ENCODE measurements at places on chromosomes 7 and 10.

DNA sequence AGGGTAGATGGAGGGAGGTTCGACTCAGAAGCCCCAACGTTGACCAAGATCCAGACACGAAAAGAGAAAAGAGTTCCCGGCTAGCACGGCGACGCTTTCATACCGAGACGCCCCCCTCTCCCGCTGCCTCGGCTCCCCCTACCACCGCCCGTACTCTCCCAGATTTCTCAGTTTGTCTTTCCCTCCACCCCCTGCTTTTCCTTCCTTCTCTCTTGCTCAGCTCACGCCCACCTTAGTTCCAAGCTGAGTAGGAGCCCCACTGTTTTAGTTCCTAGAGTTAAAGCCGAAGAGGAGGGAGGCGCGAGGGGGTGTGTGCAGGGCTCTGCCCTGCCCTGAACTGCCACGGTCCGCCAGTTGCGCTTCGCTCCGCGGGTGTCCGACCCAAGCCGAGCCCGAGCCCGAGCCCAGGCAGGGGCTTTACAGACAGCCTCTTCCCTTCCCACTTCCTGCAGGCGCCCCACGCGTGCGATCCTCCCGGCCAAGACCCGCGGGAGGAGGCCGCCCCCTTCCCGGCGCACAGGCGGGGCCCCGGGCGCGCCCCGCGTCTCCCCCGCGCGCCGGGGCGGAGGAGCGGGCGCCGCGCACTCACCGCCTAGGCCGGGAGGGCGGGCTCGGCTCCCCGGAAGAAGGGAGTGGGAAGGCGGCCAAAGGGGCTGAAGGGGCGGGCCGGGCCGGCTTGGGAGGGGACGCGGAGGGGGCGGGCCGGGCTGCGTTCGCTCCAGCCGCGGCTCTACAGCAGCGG, at the start of gene EPHB6:
TSS of gene EPHB6 (plus strand) at position 705 of the 742 bp plus-strand sequence. CDS start 8,152 bp downstream, outside the sequence.
- peak; percentile 67 for DNase-seq

- DNase-seq, result no peak
Measured at GRCh38 chr10:101095004-101095403, 33.2 kb downstream of the KAZALD1 start.

GRCh38 chr7:23129036-23129435, 23.5 kb downstream of the KLHL7 start:
- DNase-seq, result no peak

DNA sequence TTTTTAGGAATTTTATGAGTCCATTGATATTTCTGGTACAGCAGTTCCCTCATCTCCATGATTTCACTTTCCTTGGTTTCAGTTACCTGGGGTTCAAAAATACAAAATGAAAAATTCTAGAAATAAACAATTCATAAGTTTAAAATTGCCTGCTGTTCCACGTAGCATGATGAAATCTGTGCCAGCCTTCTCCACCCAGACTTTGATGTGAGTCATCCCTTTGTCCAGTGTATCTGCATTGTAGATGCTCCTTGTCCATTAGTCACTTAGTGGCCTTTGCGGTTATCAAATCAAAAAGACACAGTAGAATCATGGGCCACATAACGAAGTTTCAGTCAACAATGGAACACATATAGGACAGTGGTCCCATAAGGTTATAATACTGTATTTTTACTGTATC, 286.9 kb downstream of the PTEN start:
- DNase-seq, result no peak

DNA sequence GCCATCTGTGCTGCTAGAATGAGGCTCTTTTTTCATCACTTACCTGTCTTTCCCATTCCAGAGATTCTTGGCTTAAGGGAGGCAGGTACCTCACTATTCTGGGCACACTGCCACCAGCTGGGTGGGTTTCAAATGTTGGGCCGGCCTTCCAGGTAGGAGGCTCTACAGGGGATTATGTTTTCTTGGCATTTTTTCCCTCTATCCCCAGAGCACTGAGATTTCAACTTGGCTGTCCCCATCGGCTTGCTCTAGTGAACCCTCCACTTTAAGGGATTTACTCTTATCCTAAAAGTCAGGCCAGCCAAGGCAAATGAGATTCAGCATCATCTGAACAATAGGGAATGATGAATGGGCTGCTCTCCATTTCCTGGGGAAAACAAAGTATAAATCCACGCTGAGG, 710.1 kb upstream of the CELF2 start:
- no peak for DNase-seq

- DNase-seq, result no peak
Measured at GRCh38 chr10:132094581-132095234, 29.0 kb downstream of the JAKMIP3 start.

DNA sequence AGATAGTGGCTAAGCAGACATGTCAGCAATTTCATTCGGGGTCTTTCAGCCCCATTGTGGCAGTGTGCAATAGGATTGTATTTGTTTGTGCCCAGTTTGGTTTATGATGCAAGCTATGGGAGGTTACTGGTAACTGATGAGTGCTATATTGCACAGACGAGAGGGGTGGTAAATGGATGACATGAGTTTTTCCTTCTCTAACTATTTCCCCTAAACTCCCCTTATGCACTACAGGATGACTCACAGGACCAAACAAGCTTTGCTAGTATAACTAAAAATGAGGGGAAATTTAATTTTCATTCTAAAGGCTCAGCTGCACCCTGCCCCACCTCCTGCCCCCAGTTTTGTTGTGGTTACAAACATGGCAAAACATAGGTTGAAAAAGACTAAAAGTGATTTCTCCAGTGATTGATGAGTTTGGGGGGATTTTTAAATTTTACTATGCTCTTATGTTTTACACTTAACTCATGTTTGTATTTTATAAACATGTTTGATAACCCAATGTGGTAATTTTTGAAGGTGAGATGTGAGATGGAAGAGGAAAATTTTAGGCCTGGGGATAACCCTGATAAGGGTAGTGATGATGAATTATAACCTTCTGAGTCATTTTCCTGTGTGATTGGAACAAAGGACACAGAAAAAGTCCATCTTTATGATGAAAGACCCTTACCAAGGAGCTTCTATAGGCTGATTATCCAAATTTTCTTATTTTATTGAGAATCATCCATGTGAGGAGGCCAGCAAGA, 60.8 kb upstream of the NAMPT start:
- peak; percentile 23 for DNase-seq

- DNase-seq, result no peak
Measured at GRCh38 chr10:132383751-132384196, 13.2 kb upstream of the PWWP2B start.

DNA sequence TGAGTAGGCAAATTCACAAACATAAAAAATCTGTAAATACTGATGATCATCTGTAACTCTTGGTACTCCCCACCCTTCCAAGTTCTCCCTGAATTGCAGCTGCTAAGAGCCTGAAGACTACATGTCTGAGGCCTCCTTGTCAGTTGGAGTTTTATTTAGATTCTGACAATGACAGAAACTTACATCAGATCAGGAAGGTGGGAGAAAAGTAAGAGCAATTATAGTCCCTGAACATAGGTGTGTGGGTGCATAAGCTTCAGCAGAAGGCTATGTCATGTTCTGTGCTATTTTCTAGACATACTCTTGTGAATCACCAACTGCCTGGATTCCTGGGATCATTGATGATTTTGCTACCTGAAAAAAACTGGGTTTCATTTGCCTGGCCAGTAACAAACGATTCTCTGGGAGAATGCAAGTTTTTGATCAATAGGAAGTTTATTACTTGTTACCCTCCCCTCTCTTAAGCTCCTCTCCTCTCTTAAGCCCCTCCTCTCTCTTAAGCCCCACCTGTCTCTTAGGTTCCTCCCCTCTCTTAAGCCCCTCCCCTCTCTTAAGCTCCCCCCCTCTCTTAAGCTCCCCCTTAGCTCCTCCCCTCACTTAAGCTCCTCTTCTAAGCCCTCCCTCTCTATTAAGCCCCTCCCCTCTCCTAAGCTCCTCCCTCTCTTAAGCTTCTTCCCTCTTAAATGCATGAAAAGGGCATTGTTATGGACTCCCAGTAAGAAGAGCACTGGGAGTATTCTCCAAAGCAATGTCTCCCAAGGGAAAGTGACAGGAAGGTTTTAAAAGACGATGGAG, 1183.4 kb upstream of the AUTS2 start:
- DNase-seq, result no peak

DNA sequence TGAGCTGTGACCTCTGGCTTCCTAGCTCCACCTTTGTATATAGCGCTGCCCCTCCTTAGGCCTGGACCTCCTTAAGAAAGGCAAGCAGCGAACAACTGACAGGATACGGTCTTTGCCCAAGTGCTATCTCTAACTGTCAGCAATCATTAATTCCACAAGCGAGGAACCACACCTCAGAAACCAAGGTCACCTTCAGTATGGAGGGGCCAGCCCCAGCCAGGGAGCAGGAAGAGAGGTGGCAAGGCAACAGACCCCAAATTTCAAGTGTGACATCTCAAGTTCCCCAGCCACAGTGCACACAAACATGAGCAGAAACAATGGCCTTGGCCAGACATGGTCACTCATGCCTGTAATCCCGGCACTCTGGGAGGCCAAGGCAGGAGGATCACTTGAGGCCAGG, 4.8 kb upstream of the AOC1 start:
- DNase-seq, result no peak

Measured in CD4-positive, alpha-beta T cell treated with Interleukin-10 for 1 hour (primary cell).